ENCODE measurements at places on chromosomes 2 and 18.

DNA sequence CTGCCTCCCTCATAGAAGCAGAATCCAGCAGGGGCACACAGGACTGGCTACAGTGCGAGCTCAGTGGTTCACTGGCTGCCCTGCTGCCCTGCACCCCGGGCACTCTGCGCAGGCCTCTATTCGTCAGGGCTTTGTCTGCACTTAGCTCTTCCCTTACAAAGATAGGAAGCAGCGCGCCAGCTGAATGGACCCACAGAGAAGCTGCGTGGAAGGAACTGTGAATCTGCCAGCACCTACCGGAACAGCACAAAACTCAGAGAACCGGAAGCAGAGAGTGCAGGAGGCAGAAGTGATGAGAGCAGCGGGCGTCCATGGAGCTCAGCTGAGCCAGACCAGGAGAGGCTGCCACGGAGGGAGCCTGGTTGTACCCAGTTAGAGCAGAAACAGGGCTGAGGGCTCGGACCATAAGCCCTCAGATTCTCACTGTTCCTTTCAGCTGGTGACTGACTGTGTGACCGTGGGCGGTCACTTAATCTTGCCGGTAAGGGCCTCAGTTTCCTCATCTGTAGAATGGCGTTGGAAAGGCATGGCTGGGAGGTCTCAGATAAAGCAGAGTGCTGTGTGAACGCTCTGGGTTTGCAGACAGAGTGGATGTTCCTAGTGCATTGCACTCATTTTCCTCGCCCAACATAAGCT lies 23.1 kb upstream of the SLC66A3 start:
- no peak for DNase-seq

GRCh38 chr2:24024018-24024417 lies 14.1 kb downstream of the MFSD2B start:
- no peak for DNase-seq

GRCh38 chr2:74887445-74887951 lies 53.6 kb downstream of the HK2 start:
- no peak for DNase-seq

DNA sequence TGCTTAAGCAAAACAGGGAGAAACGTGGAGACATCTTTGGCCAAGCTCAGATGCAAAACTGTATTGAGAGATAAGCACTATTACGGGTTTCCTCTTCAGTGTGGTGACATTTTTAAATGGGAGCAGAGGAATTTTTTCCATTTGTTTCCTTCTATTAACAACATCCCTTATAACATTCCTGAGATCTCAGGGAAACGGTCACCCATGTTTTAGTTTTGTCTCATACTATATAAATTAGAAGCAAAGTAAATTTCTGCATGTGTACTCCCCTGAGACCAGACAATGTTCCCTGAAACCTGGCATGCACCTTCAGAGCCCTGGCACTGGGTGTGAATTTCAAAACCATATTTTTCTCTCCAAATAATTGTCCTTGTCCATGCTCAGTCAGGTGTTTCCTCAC lies 57.6 kb upstream of the RNF152 start:
- DNase-seq, result no peak

- no peak for DNase-seq
Measured at GRCh38 chr18:24026457-24026856, 11.9 kb downstream of the TTC39C start.

DNA sequence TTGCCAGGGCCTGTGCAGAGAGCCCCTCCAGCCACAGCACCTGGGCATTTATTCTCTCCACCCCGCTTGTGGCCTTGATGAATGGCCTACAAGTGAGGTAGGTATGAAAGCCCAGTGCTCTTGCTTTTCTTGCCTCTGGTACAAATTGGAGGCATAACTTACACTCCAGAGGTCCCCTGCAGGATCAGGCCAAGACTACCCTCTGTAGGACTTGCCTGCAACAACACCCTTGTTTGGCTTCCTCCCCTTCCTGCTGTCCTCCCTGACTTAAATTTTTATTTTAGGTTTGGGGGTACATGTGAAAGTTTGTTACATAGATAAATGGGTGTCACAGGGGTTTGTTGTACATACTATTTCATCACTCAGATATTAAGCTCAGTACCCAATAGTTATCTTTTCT lies 95.7 kb downstream of the CDC42EP3 start:
- DNase-seq, result no peak

DNA sequence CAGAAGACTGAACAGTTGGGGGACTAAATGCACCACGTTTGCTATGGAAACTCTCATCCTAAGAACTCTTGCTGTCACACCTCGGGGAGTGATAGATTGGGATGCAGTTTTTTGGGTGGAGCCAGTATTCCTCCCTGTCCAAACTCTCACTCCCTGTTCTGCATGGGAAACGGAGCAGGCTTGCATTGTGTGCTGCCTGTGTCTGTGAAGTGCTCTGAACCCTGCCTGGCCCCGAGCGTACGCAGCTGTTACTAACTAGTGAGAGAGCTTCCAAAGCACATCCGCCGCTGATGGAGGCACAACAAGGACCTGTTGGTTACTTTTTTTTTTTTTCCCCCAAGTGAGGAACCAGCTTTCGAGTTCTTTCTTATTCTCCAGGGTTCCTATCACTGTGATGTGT lies 195.5 kb downstream of the ANAPC1 start:
- no peak for DNase-seq
